T-helper 9 cell (primary cell): ENCODE measurements at places on chromosomes 12 and 14.

DNA sequence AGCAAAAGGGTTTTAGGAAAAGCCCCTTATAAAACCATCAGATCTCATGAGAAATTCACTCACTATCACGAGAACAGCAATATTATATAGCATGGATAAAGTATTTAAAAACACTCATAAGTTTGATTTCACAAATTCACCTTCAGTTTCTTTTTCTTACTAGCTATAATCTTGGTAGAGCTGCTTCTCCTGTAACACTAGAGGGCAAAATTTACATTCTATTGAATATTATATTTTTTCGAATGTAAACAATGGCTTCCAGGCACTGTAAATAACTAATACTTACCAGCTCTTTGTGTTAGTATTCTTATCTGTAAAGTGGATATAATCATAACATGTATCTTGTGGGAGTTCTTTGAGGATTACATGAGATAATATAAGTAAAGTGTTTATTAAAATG is 259.6 kb downstream of the CCER1 start:
- no peak for DNase-seq

DNA sequence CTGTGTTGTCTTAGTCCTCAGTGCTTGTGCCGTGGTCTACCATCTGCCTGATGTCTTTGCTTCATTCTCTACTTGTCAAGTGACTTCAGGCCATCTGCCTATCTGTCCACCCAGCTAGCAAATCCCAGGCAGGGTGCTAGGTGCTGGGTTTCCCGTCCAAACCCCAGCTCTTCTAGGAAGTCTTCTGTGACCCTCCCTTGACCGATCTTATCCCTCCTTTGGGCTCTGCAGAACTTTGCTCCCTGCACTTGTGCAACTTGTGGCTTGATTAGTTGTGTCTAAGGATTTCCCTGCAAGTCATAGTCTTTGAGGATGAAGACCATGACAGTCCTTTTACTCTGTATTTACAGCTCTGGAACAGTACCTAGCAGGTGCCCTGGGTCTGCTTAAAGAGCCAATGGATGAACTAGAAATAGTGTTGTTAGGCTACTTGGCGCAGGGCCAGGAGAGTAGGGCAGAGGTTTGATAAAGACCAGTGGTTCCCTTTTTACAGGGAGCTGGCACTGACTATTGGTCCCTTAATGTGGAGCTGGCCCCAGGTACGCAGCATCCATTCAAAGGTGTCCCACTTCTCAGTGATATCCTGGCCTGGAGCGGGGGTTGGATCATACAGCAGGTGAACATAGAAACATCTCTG is 60.1 kb downstream of the ADCK1 start:
- DNase-seq: no peak

GRCh38 chr14:87334997-87335685 is 657.8 kb downstream of the GALC start:
- no peak for DNase-seq

DNA sequence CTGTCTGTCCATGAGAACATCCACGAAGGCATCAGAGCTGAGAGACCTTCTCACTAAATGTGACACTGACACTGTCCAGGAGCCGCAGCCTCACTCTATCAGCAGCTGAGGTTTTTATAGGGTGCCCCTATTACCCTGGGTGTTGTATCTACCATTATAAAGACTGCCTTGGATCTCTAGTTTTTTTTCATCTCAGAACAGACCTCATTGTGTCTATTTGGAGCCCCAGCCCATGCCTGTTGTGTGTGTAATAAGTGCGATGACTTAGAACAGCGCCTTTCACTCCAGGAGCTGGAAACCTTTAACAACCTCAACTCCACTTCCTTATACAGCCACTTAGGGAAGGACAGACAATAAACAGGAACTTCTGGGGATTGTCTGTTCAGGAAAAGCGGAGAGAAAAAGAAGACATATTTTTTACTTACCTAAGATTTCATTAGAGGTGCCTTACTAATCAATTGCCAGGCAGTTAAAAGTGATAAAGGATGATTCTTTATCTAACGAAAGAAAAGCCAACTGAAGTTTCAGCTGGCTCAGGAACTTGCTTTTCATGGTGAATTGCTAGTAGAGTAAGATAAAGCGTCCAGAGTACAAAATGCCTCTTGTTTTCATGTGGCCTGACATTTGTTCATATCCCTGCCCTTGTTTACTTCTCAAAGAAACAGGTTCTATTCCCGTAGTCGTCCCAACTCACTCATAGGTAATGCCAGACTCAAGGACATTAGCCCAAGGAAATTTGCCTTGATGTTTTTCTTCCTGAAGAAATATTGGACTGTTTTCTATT is 420.6 kb downstream of the RAD51B start:
- no peak for DNase-seq

DNA sequence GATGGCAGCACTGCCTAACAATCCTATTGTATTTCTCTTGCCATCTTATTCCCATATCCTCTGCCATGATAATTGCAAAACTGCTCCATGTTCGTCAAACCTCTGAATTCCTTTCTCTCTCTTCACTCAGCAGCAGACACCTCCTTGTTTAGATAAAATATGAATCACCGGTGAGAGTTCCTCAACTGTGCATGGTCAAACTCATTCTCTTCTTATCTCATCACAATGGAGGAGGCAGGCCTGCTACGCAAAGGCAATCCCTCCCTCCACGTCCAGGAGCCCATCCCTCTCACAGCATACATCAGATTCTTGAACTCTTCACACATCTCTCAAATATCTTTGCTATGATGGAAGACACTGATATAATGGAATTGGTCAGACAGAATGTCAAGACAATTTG is 90.1 kb upstream of the DAAM1 start:
- DNase-seq: no peak

DNA sequence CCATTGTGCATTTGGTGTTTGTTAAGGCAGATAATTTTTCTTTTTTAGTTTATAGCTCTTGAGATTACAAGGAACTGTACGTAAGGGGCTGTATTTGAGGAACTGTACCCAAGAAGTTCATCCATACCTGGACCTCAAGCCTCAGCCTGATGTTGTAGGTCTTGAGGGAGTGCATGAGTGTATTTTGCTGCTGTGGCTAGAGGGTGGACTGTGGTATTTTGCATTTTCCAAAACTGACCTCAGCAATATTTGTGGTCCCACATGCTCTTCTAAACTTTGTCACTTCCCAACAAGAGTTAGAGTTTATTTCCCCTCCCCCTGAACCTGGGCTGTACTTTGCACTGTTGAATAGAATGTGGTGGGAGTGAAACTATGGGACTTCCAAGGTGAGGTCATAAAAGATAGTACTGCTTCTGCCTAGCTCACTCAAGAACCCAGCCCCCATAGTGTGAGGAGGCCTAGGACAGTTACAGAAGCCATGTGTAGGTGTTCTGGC is 42.2 kb upstream of the FBXO33 start:
- DNase-seq: no peak

DNA sequence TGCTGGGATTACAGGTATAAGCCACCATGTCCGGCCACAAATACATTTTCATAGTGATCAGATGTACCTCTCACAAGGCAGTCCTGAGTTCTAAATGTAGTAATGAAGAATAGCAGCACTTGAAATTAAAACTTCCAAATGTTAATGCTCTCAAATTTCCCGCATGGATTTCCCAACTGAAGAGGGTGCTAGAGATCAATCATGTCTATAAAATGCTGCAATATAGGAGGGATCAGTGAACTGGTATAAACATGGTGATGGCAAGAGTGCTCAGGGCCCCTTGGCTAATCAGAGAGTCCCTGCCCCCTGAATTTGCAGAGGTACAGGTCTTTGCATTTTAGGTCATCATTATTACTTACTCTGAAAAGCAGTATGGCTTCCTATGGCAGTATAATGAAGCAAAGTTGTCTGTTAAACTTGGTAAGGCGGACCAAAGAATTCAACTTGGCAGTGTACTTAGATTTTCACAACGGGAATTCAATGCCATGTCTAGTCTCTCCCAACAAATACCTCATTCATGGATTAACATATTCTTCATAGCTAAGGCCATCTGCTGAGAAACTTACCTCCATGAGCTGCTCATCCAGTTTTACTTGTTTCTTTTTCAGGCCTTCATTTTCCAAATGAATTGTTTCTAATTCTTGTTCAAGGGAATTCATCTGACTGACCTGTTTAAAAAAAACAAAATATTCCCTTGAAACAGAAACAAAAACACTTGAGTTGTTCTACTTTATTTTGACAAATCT is 67.0 kb upstream of the SAV1 start:
- DNase-seq: no peak

DNA sequence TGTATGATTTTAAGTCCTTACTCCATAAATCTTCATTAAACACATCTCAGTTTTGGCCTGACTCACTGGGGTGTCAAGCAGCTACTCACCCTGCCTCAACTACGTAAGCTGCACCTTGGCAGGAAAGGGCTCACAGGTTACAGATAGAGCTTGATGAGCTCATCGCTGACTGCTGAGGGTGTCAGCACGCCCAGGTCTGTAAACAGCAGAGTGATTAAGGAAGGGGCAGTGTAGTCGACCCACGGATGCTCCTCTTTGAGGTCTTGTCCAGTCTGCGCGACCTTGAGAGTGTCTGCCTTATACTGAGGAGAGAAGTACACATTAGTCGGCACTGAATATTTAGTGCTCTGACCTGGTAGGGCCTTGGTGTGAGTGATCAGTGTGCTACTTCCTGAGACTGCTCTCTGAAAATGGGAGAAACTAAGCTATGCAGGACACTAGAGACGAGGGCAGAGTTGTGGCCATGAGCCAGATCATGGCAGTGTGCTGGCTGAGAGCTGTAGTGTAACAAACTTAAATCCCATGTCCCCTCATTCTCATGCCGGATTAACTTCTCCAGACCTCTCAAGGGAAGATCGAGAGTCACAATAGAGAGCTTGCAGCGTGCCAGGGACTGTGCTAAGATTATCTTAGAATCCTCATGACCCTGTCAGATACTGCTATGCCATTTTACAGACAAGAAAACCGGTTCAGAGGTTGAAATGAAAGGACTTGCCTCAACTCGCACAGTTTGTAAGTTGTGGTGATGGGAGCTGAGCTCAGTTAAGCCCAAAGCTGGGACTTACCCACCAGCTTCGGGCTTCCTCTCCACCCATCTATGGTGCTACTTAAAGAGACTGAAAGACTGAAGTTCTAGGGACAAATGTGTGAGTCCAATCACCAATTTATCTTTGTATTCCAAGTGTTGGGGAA is 11.6 kb downstream of the EIF2B1 start:
- no peak for DNase-seq

GRCh38 chr14:69572030-69572840 is 2.4 kb downstream of the CCDC177 start:
- no peak for DNase-seq

DNA sequence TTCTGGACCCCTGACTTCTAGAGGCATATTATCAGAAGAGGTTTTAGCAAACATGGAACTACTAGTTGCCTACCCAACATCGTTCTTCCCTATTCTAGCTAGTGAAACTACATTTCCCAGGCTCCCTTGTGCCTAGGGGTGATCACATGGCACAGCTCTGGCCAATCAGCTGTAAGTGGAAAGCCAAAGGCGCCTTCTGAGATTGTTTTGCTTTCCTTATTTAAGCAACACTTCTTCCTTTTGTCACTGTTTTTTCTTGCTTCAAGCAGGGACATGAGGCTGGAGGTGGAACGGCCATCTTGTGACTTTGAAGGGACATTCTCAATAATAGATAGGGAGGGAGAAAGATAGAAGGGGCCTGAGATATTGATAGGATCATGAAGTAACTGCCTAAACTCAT is 136.7 kb downstream of the ZNF664 start:
- no peak for DNase-seq

GRCh38 chr12:11578461-11578993 is 70.9 kb upstream of the ETV6 start:
- DNase-seq: no peak

GRCh38 chr12:130186651-130187268 is 24.5 kb downstream of the FZD10 start:
- no peak for DNase-seq

- DNase-seq: no peak
Measured at GRCh38 chr12:71448150-71448581, 8.6 kb downstream of the LGR5 start.

- DNase-seq: no peak
Measured at GRCh38 chr14:95758331-95758730, 44.4 kb upstream of the TCL1A start.

- DNase-seq: no peak
Measured at GRCh38 chr12:129727100-129727499, 176.7 kb downstream of the TMEM132D start.

DNA sequence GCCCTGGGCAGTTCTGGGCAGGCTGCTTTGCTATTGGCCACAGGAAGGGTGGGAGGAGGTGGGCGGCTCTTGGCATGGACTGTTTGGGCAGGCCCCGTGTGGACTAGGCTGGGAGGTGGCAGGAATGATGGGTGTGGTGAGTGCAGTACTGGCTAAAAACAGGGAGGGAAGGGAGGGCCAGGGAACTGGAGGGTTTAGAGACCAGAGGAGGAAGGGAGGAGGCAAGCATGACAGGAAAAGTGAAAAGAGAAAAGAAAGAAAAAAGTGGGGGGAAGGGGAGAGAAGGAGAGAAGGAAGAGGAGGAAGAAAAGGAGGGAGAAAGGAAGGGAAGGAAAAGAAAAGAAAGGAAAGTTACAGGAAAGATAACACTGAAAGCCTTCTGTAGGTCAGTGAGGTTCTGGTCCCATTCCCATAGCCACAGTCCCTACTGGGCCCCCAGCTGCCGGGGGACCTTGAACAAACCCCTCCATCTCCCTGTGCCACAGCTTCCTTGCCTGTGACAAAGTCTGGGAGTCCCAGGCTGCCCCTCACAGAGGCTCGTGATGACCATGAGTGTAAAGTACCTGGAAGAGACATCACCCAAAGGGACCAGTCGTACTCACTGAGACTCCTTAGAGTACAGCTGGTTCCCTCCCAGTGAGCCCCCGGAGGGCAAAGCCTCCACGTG is 1.1 kb upstream of the C14orf132 start:
- DNase-seq: no peak

- DNase-seq: no peak
Measured at GRCh38 chr14:92959761-92960680, 37.1 kb downstream of the CHGA start.

GRCh38 chr12:52151837-52152783 is 39.7 kb downstream of the KRT80 start:
- DNase-seq: peak; percentile 72

DNA sequence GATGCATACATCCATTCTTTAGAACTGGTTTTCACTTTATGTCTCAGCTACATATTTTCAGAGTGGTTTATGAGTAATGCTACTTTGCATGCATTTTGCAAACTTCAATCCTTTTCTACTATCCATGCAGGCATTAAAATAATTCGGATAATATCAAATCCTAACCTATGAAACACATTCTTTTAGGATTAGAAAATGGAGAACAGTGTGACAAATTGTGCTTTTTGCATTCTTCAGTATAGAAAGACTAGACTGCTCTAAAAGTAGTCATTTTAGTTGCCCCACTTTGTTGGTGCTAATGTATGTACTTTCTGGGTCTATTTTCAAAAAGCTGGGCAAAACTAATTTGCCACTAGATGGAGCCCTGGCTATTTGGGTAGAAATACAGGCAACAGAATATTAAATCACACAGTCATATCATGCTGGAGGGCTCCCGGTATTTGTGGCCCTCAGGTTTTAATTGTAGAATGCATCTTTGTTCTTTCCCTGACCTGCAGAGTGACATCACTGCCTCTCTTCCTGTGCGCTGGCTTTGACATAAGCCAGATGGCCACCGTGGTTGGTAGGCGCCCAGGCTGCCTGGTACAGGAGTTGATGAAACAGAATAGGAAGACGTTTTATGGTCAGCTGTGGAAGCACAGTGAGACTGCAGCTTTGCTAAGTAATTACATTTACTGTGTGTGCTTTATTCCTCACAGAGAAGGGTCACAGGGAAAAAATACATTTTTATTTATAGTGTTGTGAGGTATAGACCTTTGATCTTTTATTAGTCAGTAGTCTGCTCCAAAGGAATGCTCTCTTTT is 28.1 kb downstream of the MSRB3 start:
- no peak for DNase-seq
